Esophagus squamous epithelium (tissue), 5 donors: ENCODE measurements at places on chromosomes 3 and 15.

DNA sequence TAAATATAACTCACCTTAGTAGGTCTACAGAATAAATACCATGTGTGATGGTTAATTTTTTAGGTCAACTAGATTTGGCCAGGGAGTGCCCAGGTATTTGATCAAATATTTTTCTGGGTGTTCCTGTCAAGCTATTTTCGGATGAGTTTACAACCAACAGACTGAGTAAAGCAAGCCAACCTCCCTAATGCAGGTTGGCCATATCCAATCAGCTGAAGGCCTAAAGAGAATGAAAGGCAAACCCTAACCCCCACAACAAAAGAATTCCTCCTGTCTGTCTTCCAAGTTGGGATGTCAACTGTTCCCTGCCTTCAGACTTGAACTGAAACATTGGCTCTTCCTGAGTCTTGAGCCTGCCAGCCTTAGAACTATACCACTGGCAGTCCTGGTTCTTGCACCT, 28.6 kb downstream of the TASOR start:
- no peak for DNase-seq

DNA sequence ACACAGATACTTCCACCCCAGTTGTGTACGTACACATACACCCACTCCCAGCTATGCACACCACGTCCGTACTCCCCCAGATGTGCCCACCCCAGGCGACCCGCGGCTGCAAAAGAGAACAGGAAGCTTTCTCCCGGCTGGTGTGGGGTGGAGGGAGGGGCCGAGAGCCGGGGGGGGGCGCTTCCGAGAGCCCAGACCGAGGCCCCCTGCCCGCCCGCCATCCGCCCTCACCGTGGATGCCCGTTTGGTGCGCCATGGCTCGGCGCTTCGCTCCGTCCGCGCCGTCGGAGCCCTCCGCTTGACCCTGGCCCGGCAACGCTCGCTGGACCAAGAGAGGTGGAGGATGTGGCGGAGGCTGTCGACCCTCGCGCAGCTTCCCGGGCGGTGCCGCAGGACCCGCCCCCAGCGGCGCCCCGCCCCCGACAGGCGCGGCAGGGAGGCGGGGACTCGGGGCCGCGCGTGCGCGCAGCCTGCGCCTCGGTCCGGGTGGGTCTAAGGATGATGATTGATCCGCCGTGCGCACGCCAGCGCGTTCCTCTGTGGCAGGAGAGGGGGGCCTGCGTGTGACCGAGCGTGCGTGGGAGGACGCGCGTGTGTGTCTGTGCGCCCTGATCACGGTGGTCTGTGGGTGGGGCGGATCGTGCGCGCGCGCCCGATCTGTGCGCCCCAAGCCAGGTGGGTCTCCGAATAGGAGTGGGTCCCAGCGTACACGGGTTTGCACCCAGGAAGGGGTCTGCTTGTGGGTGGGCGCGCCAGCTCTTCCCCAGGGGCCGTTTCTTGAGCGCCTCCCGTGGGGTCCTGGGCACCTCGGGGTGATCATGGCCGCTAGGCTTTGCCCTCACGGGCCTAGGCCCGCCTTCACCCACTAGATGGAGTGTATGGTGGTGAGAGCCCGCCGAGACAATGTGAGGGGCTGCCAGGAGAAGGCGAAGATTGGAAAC, at the start of gene TWF2:
TSS of gene TWF2 (minus strand) at position 398 of the 941 bp plus-strand sequence. CDS start at position 256, 142 bp downstream.
- no peak for DNase-seq

DNA sequence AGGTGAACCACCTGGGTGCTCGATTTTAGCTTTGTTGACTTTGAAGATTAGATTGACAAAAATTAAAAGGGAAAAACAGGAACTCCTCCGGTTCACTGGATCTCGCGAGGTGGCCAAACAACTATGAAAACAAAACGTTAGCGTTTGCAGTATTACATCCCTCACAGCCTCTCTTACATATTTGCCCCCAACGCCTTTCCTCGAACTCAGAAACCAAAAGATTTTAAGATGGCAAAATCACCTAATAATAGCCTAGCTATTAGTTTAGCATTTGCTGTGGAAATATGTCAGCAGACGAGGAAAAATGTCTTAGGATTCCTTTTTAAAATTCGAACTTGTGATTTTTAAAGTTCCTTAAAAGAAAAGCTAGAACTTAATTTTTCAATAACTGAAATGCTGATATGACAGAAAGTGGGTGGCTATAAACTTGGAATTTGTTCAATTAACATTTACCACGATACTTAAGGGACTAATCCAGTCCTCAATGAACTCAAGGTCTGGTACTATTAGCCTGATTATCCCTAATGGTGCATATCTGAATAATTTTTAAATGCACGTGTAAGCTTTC, 491 bp upstream of the SENP7 start:
- DNase-seq: no peak

DNA sequence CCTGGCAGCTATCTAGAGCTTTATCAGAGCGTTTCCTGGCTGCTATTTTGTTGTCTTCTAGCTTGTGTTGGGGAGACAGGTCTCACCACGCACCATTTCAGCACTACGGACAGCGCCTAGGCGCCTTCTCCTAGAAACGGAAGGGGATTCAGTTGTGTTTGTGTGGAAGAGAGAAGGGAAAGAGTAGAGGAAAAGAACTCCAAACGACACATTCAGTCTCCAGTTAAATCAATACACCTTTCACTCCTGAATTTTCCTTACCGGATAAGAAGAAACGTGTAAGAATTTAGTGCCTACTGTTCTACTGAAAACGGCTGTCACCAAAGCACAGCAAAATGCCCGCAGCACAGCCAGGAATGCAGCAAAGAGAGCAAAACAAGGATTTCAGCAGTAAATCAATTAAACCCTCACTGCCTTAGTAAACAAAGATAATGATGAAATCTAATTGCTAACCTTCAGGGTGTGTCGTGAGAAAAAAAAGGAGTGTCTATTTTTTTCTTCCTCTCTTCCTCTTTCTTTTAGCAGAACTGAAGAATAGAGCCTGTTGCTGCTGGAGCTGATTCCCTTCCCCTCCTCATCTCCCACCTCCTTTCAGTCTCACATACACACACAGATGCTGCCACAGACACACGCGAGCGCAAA, 412 bp upstream of the CTXN2 start:
- DNase-seq: no peak

DNA sequence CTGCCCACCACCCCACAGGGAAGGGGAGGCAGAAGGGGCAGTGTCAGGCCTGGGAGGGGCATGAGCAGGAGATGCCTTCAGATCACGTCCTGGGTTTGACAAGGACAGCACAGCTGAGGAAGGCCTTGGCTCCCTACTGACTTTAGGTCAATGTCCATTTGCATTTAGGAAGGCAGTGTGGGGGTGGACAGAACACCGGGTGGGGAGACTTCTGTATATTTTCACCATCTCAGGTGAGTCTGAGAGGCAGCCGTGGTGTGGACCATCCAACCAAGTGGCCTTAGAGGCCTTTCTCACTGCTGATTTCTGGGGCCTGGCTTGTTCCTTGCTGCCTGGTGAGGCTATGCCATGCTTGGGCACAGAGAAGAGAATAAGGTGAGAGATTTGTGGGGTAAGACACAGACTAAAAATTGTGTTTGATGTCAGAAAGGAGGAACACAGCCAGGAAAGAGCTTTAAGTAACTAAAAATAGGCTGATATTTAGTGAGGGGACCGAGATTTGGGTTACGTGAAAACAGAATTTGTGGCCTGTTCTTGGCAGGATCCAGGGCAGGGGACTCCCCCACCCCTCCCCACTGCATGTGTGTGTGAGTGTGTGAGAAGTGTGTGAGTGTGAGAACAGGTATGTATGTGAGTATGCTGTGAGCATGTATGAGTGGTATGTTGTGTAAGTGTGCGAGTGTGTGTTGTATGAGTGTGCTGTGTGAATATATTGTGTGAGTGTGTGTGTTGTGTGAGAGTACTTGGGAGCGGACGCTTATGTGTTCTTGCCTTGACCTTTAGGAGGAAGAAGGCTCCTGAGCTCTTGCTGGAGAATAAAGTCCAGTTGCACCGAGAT, 11.8 kb upstream of the PLA2G4E start:
- DNase-seq: no peak

- no peak for DNase-seq
Observed at GRCh38 chr3:177444696-177445095, 247.4 kb upstream of the TBL1XR1 start.

GRCh38 chr3:71704915-71705314, 20.3 kb downstream of the EIF4E3 start:
- DNase-seq: no peak

DNA sequence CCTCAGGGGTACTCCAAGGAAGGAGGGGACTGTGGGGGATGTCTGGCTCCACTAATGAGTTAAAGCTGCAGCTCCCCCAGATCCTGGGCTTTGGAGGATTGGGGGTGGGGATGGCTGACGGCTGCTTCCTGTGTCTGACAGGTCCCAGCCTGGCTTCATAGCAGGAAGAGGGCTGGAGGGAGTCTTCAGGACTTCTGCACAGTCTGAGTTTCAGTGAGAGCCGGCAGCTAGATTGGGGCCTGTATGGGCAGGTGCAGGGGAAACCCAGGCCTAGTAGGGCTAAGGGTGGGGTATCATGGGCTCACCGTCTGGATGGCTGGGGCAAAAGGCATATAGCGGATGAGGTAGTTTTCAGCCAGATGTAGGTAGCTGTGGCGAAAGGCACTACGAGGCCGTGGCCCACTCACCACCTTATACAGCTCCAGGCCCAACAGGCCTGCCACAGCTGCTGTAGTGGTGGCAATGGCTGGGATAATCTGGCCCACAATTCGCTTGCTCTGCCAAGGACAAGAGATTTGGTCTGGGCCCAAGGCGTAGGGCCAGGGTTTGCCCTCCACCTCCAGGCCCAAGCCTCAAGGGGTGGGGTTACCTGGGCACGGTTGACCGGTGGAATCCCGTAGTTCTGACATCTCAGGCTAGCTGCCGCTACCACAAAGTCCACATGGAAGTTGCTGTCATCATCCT, 4.5 kb downstream of the INKA1 start:
- DNase-seq: no peak
